T-helper 1 cell treated with Interleukin-12 subunit alpha and Interleukin-12 subunit beta and Interleukin-4 antibody, amounts not matched to agents 30 ng/mL and 1 ng/mL, for 36 hours (primary cell): ENCODE measurements at places on chromosomes 6 and 20. TPM values are rescaled to one million over a fixed set of nuclear protein-coding genes. Genes with fewer than 3 reads are reported as not detected.

The TGM3 gene
- total RNA-seq: not detected in 2 replicates

The TUBB2B gene
- total RNA-seq: 0.12 TPM in 1 of 2 replicates, not detected in the other

The DEFB124 gene
- total RNA-seq: not detected in 2 replicates

The SPINT4 gene
- total RNA-seq: not detected in 2 replicates

The TREML1 gene
- total RNA-seq: not detected in 2 replicates

The CFAP206 gene
- total RNA-seq: not detected in 2 replicates

The GINS1 gene
- total RNA-seq: 23.8 and 25.7 TPM in 2 replicates

The GPR6 gene
- total RNA-seq: not detected in 2 replicates

The PLCB4 gene
- not detected in 2 replicates for total RNA-seq

The EDN3 gene
- total RNA-seq: not detected in 2 replicates

The VSTM2L gene
- 0.15 and 0.39 TPM in 2 replicates for total RNA-seq

The RAET1G gene
- total RNA-seq: not detected in 2 replicates

The BTN1A1 gene
- not detected in 2 replicates for total RNA-seq

The FHL5 gene
- not detected in 2 replicates for total RNA-seq

The GCLC gene
- total RNA-seq: 26.5 and 28.6 TPM in 2 replicates

The KCNK5 gene
- 12.0 TPM in 2 replicates for total RNA-seq

The OR2W1 gene
- not detected in 2 replicates for total RNA-seq

The SLC22A16 gene
- total RNA-seq: not detected in 2 replicates

The ARMH2 gene
- 0.78 and 1.6 TPM in 2 replicates for total RNA-seq

The CYP24A1 gene
- not detected in 2 replicates for total RNA-seq

The PNPLA1 gene
- not detected in 2 replicates for total RNA-seq

The LCA5 gene
- total RNA-seq: 0.10 TPM in 2 replicates

The EYA2 gene
- not detected in 2 replicates for total RNA-seq

The ANKEF1 gene
- total RNA-seq: 2.6 and 2.9 TPM in 2 replicates

The IPCEF1 gene
- 5.4 and 6.7 TPM in 2 replicates for total RNA-seq

The NANP gene
- 6.7 and 6.9 TPM in 2 replicates for total RNA-seq

The RPS18 gene
- total RNA-seq: 1,946 and 1,985 TPM in 2 replicates

The ARMC12 gene
- 0.66 and 0.88 TPM in 2 replicates for total RNA-seq

The FAM209A gene
- total RNA-seq: 3.9 and 4.0 TPM in 2 replicates

The AGER gene
- 34.1 and 37.9 TPM in 2 replicates for total RNA-seq

The SPAG4 gene
- 2.6 and 2.9 TPM in 2 replicates for total RNA-seq

The PNLDC1 gene
- 0.59 and 0.74 TPM in 2 replicates for total RNA-seq

The LHFPL5 gene
- not detected in 2 replicates for total RNA-seq

The VGLL2 gene
- not detected in 2 replicates for total RNA-seq

The TCP11 gene
- not detected in 2 replicates for total RNA-seq

The MBOAT1 gene
- 21.5 and 23.1 TPM in 2 replicates for total RNA-seq

The SLC22A23 gene
- total RNA-seq: 0.29 and 0.42 TPM in 2 replicates

The POM121L2 gene
- total RNA-seq: not detected in 2 replicates

The SIRPG gene
- 70.5 and 70.7 TPM in 2 replicates for total RNA-seq

The UBE3D gene
- total RNA-seq: 5.3 and 5.4 TPM in 2 replicates

The SHLD1 gene
- 11.4 and 12.5 TPM in 2 replicates for total RNA-seq

The OLIG3 gene
- 0.10 and 0.17 TPM in 2 replicates for total RNA-seq

The SLC17A4 gene
- total RNA-seq: not detected in 2 replicates
